NCI-H1105 (cell line): ENCODE measurements at places on chromosomes 12 and 14.

- DNase-seq = no peak
Measured at GRCh38 chr14:21494902-21495762, 16.0 kb downstream of the METTL3 start.

- no peak for DNase-seq
Measured at GRCh38 chr14:103281496-103282231, 52.4 kb upstream of the EIF5 start.

DNA sequence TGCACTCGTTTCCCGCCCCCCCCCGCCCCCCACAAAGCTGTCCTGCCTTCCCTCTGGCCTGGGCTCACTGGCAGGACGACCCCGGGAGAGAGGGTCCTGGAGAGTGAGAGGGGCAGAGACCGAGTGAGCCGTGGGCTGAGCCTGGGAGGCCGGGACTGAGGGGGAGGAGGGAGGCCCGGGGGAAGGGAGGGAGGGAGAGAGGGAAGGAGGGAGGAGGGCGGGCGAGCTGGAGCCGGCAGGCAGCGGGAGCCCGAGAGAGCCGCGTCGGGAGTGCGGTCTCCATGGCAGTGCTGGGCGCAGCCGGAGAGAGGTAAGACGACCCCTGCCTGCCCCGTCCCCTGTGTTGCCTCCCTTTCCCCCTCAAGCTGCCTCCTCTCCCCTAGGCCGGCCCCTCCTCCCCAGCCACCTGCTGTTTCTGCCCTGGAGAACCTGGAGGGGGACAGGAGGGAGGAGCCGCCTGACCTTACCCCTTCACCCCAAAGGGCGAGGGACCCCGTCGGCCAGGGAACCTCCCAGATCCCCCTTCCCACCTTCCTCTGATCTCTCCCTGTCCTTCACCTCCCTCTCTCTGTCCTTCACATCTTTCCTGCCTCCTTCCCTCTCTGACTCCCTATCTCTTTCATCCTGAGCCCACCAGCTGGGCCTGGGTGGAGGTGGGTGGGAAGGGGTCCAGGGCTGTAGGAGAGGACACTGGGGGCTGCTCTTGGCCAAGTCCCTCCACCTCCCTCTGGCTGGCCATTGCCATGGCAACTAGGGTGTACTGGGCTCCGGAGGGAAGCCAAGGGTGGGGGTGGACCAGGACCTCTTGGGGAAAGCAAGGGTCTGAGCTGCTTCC lies at the start of gene GPR162:
Gene GPR162, plus strand, starts transcription at position 231 of the 835 bp plus-strand sequence. CDS start 2,078 bp downstream, outside the sequence.
- peak; percentile 59 for DNase-seq

- no peak for DNase-seq
Measured at GRCh38 chr14:51079489-51079888, 15.4 kb downstream of the TRIM9 start.

GRCh38 chr14:59161561-59162175 lies 26.8 kb upstream of the DAAM1 start:
- no peak for DNase-seq

GRCh38 chr12:48800971-48801370 lies 12.1 kb upstream of the ADCY6 start:
- no peak for DNase-seq

DNA sequence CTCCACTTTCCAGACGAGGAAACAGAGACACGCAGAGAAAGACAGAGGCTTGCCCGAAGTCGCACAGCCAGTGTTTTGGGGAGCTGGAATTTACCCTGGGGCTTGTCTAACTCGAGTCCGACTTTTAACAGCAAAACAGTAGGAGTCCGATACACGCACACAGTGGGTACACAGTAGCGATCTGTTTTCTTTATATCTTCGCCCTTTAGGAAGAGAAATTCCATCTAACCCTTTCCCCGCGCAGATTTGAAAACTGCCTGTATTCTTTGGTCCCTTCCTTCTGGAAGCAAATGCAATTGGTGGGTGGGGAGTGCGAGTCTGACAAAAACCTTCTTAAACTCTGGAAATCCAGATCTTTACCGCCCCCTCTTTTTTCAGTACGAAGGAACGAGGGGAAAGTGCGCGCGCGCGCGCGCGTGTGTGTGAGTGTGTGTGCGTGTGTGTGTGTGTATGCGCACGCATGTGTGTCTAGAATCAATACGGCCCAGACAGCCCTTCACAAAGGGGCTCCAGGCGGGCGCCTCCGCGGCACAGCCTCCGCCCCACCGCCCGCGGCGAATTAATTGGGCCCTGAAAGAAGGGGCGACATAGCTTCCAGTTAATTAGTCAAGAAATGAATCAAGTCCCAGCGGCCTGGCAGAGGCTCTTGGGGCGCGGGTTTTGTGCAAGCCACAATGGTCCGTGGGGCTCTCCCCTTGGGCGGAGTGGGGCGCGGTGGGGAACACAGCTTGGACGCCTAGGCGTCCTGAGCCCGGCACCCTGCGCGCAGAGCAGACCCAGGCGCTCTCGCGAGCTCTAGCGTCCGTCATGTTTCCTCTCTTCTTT lies 14.0 kb upstream of the TBX3 start:
- DNase-seq = no peak

DNA sequence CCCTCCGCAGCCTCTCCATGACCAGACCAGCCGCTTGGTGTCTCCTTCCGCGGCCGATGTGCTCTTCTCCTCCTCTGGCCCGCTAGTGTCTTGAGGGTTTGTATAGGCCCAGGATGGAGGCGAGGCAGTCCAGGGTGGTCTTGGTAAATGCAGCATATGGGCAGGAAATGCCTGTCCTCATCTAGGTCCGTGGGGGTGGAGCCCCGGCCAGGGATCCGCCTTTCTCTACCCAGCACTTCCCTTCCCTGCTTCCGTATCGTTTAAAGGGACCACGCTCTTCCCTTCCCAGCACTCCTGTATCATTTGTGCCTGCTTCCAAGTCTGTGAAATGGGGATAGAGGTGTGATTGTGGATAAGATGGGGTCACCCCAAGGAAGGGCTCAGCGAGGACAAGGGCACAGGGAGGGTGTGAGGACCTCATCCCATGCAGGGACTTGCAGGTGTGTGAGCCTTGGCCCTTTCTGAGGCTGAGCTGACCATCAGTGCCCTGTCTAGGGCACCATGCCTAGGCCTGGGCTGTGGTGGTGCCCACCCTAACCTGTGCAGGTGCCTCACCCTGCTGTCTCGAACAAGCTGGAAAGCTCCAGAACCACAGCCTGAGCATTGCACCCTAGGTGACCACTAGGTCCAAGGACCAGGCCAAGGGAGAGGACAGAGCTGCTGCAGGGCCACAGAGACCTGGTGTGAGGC lies 326.8 kb upstream of the RTL1 start:
- no peak for DNase-seq

DNA sequence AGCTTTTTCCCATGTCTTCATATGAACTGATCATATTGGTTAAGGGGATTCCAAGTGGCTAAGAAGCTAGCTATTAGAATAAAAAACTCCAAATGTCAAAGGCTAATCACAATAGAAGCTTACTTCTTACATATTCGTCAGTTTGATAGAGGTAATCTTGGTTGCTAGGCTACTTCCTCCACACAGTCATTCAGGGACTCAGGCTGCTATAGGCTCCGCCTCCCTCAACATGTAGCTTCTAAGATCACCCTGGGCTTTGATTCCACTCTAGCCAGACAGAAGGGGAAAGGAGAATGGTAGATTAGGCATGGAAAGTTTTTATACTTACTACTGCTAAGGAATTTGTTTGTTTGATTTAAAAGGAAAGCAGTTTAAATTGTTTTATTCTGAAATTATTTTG lies 207.9 kb downstream of the EFCAB11 start:
- DNase-seq = no peak

DNA sequence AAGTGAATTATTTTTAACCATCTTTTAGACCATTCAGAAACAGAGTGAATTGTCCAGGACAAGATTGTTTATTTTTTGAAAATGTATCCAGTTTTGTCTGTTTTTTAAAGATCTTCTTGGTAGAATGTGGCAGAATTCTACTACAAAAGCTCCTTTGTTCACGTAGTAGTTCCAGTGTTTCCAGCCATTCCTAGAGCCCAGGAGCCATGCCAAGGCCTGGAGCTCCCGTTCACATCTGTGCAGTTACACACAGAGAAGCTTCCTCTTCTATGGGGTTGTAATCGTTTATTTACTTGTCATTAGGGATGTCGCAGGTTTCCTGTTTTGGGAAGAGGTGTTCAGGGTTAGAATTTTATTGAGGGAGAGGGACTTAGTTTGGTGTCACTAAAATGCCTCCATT lies 409.8 kb downstream of the NPAS3 start:
- no peak for DNase-seq

DNA sequence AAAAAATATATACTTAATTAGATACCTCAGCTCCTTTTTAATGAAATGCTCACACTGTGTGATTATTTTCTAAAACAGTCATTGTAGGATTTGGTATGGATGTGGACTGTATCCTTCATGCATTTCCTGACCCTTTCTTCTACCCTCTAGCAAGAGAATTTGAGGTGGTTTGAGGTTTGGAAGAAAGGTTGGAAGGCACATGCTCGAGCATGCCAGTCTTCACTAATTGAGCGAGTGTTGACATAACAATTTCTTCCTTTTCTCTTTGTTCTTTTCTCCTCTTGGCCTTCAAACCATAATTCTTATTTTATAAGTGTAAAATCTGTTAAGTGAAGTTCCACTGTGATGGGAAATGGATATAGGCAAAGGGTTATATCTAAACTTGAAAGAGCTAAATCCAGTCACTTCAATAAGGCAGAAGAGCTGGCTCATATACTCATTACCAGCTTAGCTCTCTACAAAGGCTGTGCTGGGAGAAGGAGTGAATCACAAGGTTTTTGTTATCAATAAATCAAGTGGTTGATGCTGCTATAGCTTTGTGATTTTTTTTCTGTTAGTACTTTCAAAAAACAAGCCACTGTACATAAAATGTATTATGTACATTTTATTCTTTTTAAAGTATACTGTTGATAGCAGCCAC lies 16.2 kb upstream of the PTHLH start:
- DNase-seq = no peak

DNA sequence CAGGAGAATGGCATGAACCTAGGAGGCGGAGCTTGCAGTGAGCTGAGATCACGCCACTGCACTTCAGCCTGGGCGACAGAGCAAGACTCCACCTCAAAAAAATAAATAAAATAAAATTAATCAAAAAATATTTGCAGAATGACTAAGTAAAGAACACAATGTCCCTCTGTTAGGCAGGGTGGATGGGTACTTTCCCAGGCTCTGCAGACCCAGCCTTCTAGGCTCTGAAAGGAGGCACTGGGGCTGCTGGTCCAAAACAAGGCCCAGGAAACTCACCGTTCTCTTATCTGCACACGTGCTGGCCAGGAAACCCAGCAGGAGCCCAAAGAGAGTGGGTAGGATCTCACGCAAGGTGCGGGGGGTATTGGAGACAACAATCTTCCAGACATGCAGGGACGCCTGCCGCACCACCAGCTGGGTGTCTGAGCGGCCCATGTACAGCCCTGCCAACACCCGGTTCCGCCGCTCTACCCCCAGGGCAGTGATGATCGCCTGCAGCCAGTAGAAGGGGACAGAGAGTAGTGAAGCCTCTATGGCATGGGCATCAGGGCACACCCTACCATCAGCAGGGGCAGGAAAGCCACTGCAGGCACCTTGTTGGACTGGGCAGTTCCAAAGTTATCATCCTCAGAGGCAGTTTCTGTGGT lies 25.8 kb upstream of the RAB35 start:
- DNase-seq = no peak

DNA sequence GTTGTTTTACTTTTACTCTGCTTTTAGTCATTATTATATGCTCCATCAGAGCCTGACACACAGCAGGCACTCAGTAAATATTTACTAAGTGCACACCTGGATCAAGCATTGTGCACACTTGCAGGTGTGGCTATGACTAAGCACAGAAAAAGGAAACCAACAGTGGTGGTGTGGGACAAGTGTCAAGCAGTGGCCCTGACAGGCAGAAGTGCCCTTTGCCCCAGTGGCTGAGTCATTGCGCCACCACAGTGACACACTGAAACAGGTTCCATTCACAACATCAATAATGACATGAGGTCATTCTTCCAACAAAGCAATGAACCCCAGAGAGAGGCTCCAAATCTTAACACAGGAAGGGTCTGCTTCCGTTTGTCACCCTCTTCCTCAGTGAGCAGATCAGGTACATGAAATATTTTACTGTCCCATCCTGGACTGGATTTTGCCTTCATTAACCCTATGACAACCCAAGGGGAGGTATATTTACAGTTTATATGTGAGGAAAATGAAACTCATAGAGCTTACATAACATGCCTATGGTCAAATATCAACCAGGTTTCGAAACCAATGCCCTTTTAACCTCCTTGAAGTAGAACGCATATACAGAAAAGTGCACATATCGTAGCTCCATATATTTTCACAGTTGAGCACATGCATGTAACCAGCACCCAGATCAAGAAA lies 82.6 kb upstream of the GTF2A1 start:
- peak; percentile 6 for DNase-seq

DNA sequence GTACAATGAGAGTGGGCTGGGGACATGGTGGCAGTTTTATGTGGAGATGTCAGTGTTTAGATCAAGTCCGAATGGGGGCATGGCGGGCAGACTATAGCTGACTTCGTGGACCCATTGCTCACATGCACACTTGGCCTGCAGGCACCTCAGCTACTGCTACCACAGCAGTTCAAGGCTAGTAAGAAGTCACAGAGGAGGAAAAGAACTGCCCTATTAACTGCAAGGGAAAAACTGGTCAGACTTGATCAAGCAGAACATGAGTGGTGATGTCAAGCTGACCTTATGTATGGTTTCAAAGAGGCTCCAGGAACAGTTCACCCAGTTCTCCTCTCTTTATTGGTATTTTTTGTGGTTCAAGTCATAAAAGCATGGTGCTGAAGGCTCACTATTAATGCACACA lies 30.2 kb upstream of the FRS2 start:
- no peak for DNase-seq

DNA sequence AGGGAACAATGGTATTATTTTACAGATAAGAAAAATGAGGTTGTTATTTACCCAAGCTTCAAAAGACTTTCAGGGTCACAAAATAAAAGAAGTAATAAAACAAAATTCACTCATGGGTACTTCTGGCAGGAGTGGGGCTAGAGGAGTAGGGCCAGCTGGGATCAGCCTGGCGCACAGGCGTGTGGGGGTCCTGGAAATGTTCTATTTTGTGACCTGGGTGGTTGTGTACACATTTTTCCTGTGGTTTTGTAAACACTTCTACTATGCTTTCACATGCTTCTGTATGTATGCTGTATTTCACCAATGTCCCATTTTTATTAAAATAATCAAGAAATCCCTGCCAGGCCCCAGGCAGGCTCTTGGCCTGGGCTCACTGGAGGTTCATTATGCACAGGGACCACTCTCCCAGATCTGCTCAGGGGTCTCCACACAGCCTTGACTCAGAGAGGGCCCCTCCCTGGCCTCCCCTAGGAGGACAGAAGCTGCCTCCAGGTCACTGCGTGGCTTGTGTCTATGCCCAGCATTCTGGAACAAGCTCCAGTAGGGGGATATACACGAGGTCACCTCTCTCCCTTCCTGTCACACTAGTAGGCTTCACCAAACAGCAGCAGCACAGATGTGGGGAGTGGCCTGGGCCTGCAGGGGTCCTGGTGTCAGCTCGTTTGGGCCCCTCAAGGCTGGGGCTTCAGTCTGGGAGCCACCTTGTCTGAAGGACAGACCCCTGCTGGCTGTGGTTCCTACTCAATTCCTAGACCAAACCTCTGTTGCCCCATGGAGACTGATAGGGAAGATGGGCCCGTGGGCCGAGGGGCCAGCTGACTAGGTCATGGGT lies 37.8 kb downstream of the ANAPC7 start:
- no peak for DNase-seq
